ENCODE measurements at places on chromosomes 16 and 17. TPM values are rescaled to one million over a fixed set of nuclear protein-coding genes. Genes with fewer than 3 reads are reported as not detected.

Gene TEX19
- total RNA-seq: 0.24 TPM

Gene C17orf113
- 3.7 TPM for total RNA-seq

Gene NPIPA8
- total RNA-seq: 0.50 TPM

Gene GSG1L
- total RNA-seq: not detected

Gene AKAP10
- total RNA-seq: 52.7 TPM

Gene CD300LG
- not detected for total RNA-seq
